ENCODE measurements at places on chromosomes 16 and 17.

GRCh38 chr16:65725156-65725845 lies 603.4 kb upstream of the CDH11 start:
- no peak for DNase-seq

DNA sequence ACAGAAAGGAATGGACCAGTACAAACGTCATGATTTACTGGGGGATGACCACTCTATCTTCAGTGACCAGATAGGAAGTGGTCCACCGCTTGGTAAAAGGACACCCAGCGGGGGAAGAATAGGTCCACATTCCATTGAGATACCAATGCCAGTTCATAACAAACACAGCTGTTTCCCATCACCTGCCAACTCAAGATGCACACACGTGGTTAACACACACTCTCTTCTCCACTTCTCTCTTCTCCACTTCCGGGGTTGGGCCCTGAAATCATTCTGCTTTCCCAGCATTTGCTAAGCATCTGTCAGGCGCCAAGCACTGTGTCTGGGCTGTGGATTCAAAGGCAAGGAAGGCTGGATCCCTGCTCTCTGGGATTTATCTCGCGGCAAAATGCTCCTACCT lies 175.5 kb downstream of the SLC39A11 start:
- no peak for DNase-seq

- no peak for DNase-seq
Observed at GRCh38 chr16:51888534-51888933, 658.4 kb downstream of the TOX3 start.

DNA sequence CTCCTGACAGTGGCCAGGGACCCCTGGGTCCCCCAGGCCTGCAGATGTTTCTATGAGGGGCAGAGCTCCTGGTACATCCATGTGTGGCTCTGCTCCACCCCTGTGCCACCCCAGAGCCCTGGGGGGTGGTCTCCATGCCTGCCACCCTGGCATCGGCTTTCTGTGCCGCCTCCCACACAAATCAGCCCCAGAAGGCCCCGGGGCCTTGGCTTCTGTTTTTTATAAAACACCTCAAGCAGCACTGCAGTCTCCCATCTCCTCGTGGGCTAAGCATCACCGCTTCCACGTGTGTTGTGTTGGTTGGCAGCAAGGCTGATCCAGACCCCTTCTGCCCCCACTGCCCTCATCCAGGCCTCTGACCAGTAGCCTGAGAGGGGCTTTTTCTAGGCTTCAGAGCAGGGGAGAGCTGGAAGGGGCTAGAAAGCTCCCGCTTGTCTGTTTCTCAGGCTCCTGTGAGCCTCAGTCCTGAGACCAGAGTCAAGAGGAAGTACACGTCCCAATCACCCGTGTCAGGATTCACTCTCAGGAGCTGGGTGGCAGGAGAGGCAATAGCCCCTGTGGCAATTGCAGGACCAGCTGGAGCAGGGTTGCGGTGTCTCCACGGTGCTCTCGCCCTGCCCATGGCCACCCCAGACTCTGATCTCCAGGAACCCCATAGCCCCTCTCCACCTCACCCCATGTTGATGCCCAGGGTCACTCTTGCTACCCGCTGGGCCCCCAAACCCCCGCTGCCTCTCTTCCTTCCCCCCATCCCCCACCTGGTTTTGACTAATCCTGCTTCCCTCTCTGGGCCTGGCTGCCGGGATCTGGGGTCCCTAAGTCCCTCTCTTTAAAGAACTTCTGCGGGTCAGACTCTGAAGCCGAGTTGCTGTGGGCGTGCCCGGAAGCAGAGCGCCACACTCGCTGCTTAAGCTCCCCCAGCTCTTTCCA lies 25.1 kb downstream of the C1QTNF1 start:
- no peak for DNase-seq

DNA sequence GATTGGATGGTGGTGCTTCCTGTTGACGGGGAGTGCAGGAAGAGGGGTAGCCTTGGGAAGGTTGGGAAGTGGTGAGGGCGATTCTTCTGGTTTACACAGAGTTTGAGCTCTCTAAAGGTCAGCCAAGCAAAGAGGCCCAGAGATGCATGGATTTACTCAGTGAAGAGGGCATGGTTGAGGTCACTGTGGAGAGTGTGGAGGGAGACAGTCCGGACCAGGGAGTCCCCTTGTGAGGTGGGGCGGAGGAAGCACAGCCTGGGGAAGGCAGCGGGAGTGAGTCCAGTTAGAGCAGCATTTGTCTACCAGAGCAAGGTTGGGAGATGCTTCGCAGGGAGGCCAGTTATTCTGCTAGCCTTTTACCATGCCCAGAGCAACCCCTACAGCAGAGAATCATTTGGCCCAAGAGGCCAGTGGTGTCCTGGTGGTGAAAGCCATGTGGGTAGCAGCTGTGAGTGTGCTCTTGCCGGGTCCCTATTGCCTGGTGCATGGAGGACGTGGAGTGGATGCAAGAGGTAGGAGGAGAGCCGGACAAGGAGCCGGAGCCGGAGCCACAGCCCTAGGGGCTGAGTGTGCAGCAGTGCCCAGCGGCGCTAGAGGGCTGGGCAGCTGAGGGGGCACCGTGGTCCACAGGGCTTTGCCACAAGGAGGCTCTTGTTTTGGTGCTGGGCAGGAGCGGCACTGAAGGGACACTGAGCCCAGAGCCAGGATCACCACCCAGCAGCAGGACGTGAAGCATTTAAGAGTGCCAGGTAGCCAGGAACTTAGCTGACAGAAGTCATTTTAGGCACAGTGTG lies 27.7 kb downstream of the PRMT7 start:
- DNase-seq: no peak

DNA sequence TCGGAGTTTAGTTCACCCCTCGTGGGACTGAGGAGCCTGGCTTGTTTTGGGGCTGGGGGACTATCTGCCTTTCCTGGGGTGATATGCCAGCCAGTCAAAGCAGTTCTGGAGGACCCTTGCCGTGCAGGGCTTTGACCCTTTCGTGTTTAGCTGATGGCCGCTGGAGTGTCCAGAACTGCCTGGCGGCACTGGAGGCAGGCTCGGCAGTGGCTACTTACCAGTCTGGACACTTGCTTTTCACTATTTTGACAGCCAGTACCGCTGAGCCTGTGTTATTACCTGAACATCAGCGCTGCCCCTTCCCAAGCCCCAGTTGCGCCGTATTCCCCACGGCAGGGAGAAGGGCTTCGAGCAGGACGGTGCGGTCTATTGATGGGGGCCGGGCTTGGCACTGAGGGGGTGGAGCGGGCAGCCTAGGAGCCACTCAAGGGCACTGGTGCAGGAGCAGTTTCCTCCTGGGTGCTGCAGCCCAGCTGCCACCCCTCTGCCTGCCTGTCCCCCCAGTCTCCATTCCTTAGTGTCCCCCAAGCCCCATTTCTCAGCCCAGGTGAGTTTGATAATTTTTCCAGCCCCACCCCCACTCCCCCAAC lies 18.6 kb downstream of the CCDC92B start:
- no peak for DNase-seq

GRCh38 chr16:56196381-56196780 lies 5.1 kb downstream of the GNAO1 start:
- DNase-seq: no peak

- no peak for DNase-seq
Observed at GRCh38 chr16:8740775-8741355, 56.6 kb downstream of the TMEM186 start.

DNA sequence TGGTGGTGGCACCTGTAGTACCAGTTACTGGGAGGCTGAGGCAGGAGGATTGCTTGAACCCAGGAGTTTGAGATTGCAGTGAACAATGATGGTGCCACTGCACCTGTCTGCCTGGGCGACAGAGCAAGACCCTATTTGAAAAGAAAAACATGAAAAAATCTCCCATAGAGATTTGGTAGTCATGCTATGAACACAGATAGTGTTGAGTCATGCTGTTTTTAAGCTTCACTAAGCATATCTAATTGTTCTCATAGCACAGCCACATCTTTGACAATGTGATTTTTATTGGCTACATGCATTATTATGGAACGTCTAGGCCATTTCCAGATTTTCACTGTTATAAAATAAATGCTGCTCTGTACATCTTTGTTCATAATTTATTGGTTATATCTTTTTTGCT lies 6.0 kb downstream of the IL34 start:
- DNase-seq: no peak

DNA sequence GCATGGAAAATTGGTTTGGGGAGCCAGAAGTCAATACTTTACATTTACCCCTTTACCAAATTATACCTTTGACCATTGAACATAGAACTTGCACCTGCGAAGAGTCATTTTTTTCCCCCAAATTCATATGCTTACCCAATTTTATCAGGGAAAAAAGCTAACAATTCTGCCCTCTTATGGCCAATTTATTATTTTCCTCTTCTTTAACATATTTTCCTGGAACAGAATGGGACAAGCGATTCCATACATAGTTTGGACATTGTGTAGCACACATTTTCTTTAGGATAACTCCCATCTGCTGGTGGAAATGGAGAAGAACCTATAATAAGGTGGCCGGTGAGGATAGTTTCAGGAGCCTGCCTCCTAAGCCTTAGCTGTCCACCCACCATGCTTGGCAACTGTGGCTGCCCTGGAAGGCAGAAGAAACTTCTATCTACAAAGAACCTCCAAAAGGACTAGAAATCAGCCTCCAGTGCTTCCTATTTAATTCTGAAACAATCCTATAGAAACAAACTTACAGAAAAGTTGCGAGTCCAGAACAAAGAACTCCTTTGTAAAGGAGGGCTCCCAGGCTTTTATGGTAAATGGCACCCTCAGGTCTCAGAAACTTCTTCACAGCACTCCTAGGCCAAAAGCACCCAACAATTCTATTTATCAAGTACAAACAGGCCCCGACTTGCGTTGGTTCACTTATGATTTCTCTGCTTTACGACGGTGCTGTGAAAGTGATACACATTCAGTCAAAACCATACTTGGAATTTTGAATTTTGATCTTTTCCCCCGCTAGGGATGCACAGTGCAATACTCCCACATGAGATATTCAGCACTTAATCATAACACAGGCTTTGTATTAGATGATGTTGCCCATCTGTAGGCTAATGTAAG lies 64.1 kb upstream of the CACNG4 start:
- DNase-seq: no peak

DNA sequence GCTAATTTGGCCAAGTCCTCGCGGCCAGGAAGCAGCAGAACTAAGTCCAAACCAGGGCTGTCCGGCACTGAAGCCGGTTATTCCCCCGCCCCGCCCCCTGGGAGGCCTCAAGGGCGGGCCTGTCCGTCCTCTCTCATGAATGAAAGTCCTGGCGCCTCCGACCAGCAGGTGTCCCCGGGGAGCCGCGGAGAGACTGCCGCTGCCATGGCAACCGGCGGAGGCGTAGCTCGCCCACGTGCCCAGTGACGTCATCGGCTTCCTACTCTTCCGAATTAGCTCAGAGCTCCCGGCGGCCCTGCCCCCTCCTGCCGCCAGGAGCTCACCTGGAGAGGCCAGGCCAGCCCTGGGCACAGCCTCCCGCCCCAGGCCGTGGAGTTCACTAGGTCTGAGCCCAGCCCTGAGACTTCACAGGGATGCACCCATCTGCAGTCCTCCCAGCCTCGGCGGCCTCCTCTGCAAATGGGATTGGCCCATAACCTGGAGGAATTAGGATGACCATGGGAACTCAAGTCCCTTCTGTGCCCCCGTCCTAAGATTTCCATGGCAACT lies 1.3 kb downstream of the SPATA2L start:
- DNase-seq: peak; percentile 95

- no peak for DNase-seq
Observed at GRCh38 chr17:38598536-38598935, 7.2 kb downstream of the SRCIN1 start.

GRCh38 chr17:63434951-63435571 lies 11.0 kb downstream of the CYB561 start:
- DNase-seq: peak; percentile 26

DNA sequence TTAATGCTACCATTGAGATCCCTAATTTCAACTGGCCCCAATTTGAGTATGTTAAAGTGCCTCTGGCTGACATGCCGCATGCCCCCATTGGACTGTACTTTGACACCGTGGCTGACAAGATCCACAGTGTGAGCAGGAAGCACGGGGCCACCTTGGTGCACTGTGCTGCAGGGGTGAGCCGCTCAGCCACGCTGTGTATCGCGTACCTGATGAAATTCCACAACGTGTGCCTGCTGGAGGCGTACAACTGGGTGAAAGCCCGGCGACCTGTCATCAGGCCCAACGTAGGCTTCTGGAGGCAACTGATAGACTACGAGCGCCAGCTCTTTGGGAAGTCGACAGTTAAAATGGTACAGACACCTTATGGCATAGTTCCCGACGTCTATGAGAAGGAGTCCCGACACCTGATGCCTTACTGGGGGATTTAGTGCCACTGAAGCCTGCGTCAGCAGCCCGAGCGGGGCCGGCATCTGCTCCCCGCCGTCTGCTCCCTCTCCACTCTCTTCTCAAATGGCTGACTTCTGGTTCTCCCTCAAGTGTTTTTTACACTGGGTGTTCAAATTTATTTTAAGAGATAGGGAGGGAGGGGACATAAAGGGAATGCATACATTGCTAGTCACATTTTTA lies 22.9 kb downstream of the DUSP14 start:
- DNase-seq: no peak

DNA sequence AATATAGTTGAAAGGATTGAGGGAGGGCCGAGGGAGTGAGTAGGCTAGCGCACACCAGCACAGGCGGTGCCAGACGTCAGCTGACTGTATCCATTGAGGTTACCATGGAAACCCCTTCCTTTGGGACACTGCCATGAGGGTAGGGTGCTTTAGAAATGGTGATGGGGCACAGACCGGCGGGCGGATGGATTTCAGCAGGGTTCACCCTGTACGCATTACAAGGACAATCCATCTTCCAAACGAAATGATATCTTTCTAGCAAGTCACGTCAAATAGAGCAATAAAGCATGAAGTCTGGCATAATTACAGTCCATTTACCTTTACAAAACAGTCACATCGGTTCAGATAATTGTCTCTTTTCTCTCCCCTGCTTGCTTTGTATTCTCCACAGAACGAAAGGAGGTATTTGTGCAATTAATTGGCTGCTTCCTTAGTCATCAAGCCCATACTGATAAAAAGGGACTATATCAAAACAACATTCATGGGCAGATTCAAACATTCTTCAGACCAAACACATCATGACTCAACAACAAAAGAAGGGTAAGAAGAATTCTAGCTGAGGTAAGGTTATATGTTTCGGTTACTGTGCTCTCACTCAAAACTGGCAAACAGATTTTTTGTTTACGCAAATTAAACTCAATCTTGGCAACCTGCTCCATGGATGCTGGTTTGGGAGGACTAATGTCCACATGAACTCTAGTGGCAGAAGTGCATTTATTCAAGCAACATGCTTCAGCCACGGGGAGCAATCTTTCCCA lies 140.6 kb downstream of the CDK5R1 start:
- DNase-seq: no peak

DNA sequence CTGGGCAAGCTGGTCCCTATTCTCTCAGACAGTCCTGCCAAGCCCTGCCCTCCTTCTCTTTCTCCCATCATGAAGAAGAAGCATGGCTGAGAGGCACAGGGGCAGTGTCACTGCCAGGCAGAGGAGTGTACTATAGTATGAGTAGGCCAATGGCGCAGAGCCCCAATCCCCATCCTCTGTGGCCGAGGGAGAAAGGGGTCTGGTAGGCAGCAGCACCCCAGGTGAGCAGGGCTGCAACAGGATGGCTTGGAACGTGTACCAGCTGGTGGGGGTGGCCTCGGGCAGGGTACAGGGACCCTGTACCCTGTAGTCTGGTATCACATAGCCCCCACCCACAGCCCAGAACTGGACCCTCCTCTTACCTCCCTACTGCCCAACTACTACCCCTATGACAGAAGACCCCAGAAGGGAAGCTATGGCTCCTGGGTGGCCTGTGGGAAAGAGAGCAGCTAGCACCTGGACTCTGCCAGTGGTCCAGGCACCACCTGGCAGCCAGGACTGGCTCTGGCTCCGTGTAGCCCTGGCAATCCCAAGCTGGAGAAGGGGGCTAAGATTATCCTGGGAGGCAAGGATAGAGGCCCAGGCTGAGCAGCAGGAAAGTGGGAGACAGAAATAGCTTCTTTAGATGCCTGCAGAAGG lies 4.4 kb downstream of the SMARCD2 start:
- no peak for DNase-seq

All from CD4-positive, alpha-beta T cell treated with Interleukin-15 for 4 hours (primary cell).